H1 (cell line): ENCODE measurements at places on chromosomes 1 and 21. TPM values are rescaled to one million over a fixed set of nuclear protein-coding genes. Genes with fewer than 3 reads are reported as not detected.

Gene OR2L3
- not detected in 2 replicates for total RNA-seq

Gene SERPINC1
- total RNA-seq: not detected in 2 replicates

Gene NEGR1
- total RNA-seq: 1.2 and 1.3 TPM in 2 replicates

Gene BACE2
- 8.1 and 9.9 TPM in 2 replicates for total RNA-seq

Gene E2F2
- total RNA-seq: 6.1 and 7.0 TPM in 2 replicates

Gene KLHDC9
- 4.0 and 6.5 TPM in 2 replicates for total RNA-seq

Gene BLACAT1
- total RNA-seq: 3.5 and 3.8 TPM in 2 replicates

Gene KCNK1
- total RNA-seq: 10.8 and 11.9 TPM in 2 replicates

Gene DNAJC28
- total RNA-seq: 4.2 and 4.3 TPM in 2 replicates

- no peak for DNase-seq
These were observed 37.6 kb upstream of the BTG3 start for GRCh38 chr21:17650292-17650691.

DNA sequence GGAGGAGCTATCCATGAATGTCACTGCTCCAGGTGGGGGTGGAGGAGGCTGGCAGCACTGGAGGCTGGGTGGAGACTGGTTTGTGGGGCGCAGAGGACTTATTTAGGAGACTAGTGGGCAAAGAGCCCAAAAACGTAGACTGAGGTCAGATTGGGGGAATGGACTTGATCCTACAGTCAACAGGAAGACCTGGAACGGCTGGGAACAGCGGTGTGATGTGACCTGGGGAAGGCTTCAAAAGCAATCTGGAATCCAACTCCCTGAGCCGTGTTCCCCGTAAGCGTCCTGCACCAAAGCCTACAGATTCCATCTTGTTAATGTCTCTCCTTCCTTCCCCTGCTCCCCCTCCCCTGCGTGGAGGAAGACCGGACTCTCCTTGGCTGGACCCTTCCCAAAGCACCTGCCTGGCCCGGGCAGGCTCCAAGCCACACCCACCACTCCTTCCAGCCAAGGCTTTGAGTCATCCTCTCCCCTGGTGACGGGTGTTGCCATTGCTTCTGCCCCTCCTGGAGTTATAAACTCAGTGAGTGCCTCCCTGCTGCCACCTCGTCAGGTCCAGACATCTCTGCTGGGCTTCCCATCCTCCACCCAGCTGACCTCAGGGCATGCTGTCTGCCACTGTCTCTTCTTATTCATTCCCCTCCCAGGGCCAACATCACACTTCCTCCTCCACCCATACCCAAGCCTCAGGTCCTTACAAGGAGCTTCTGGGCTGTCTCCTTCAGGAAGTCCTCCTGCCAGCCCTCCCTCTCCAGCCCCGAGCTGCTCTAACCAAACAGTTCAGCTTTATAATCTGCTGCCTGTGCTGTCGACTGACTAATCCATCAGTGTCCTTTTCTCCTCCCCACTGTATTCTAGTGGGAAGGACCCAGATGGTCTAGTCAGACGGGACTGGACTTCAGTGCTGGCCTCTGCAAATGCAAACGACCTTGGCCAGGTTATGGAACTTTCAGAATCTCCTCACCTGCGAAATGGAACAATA lies 1.6 kb upstream of the CLSTN1 start:
- peak; percentile 59 for DNase-seq

DNA sequence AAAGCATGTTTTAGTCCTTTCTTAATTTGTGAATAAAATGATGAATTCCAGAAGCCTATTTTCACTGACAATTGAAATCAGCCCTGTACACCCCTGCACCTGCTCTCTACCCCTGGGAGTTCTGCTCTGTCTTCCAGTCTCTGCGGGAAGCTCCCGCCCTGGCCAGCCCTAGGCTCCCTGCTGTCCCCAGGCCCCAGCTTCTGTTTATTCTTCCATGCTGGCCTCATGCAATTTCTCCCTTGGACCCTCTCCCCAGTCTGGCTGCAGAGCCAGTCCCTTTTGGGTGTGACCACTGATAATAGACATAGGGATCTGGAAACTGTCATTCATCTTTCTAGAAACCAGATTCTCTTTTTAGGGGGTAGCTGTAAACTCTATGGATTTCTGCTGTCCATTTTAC lies 258.6 kb downstream of the GRIK3 start:
- DNase-seq: no peak

GRCh38 chr1:198228925-198229324 lies 72.1 kb downstream of the NEK7 start:
- no peak for DNase-seq

DNA sequence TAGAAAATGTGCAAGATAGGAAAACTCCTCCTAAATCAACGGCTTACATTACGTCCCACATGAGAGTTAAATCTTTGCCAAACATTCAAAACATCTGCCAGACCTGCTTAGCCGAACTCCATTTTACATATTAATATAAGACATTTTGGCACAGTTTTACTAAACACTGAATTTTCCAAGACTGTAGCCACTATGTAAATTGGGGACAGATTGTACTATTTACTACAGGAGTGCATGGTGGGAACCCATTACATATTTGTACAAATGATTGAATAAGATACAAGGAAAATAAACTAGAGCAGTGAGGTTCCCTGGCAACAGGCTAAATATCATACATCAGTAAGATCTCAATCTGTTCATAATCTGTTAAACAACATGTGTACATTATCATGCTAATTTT lies 1234.4 kb downstream of the KCNT2 start:
- DNase-seq: no peak

- peak; percentile 77 for DNase-seq
These were observed 457 bp downstream of the VAV3 start for GRCh38 chr1:107964336-107965109.

GRCh38 chr1:93768380-93768863 lies 86.8 kb upstream of the BCAR3 start:
- no peak for DNase-seq

- no peak for DNase-seq
These were observed 31.9 kb downstream of the GNPAT start for GRCh38 chr1:231272880-231273279.

GRCh38 chr1:63448731-63449246 lies 74.2 kb downstream of the ITGB3BP start:
- no peak for DNase-seq

DNA sequence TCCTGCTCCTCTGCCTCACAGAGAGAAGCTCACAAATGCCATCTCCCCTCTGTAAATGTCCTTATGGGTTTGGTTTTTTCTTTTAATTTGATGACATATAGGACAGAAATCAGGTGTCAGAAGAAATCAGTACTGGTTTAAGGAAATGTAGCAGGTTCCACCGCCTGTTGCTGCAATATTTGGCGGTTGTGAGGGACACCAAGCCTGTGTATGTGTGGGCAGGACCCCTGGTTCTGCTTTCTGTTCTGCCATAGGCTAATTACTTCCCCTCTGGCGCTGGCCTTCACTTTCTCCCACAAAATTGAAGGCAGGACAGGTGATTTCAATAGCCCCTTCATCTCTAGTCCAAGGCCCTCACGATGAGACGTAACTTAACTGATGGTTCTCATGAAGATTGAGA lies 69.2 kb downstream of the PRDM2 start:
- DNase-seq: no peak

DNA sequence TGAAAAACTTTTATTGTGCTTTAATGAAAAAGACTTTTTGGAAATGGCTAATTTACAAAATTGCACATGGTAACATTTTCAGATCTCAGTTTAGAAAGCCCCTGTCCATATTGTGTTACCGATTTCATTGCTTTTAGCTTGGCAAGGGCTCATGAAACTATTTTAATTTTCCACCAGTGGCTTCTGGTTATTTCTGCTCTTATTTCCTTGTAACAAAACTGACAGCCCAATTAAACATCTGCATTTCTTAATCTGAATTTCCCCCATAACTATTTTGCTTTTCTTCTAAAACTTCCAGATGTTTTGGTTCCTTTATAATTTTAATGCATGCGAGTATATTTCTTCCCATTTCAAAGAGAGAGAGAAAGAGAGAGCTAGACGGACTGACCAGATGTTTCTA lies 264.8 kb downstream of the PTPRC start:
- DNase-seq: no peak

DNA sequence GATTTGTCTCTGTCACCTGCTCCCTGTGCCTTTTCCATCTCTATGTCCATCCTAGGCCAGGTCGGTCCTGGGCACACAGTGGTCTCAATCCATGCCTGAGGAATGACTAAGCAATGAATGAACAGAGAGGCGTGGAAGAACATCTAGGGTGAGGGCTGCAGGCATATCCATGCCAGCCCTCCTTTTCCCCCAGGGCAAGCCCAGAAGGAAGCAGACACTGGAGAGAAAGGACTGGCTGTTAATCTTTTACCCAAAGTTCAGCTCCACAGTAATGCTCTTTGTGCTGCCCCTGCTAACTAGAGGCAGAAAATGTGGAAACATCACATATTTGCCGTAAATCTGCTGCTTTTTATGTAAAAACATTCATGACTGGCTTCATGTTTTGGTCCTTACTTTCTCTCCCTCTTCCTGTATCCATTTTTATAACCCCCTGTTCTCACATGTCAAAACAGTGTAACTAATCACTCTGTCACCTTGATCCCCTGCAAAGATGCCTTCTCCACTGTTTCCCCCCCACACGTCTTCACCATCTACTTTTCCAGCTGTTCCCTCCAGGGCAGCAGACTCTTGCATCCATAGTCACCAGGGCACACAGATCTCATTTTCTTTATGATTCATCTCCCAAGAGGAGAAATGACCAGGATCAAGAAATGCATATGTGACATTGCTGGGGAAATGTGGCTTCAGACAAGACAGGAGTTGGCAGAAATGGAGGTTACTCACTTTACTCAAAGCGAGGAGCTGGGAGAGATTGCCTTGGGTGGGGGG lies 166.4 kb upstream of the PROX1 start:
- DNase-seq: no peak

GRCh38 chr1:230281556-230281955 lies 144.6 kb downstream of the PGBD5 start:
- no peak for DNase-seq

DNA sequence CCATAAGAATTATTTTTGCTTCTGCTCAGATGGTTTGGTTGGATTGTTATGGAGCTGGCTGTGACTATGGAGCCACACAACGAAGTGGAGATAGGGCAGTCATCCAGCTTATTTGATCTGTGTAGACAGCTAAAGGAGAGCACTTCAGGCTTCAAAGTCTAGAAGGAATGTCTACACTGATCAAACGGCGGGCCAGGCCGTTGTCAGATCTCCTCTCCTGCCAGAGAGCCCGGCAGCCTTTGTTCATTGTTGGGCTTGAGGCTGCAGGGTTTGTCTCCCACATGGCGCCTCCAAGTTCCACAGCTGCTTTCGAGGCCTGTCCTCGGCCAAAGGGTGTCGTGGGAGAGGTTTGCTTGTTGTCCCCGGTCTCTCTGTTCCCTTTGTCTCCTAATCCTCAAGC lies 2.8 kb upstream of the STMN1 start:
- no peak for DNase-seq

DNA sequence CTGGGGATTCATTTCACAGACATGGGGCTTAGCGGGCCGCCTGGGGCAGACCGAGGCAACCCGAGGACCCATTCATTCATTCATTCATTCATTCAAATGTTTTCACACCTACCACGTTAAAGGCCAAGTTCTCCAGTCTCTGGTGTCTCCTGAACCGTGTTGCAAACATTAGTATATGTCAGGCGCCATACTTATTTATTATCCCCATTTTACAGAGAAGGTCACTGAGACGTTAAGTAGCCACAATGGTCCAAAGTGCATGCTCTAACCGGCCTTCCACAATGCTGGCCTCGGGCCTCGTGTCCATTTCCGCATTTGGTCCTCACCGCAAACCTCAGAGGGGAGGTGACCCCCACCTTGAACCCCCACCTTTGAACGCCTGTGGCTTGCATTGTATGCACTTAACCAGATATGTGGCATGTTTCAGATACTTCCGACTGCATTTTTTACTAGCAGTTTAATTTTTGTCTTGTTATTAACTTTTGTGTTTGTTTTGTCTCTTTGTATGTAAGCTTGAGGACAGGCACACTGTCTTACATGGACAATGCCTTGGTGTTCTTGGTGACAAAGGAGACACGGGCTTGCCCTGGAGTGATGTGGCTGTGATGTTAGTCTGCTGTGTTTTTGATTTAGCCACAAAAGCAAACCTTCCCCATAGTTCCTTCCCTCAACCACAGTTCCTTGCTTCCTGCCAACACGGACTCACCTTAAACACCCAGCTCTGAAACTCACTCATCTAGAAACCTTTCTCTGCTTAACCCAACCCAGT lies 1.2 kb upstream of the IFFO2 start:
- no peak for DNase-seq

- no peak for DNase-seq
These were observed 15.4 kb upstream of the TSPAN1 start for GRCh38 chr1:46159516-46159915.

GRCh38 chr1:64755361-64755760 lies 10.5 kb downstream of the RAVER2 start:
- no peak for DNase-seq

- DNase-seq: no peak
These were observed 64.9 kb upstream of the ARTN start for GRCh38 chr1:43868741-43869067.

DNA sequence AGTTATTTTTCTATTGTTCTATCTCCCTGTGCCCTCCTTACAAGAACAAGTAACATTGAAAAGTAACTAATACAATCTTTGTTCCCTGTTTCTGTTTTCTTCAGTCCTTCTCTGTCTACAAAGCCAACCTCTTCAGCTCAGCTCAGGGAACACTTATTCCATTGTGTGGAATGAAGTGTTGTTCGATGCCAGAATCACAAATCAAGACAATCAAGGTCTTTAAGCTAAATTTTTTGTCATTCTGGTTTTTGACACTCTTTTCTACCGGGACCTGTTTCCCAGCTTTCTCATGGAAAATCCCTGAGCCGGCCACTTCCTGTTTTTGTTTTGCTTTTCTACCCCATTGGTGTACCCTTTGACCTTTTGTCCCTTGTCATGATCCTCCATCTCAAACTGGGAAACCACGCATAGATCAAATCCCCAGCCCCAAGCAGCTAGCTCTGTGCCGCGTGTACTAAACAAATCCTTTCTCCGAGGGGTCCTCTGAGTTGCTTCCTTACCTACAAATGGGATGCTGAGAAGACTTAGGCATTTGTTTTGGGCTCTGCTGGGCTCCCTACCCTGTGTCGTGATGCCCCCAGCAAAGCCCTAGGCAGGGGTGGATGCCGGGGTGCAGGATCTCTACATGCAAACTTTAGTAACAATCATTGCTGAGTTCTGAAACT lies 141.8 kb downstream of the TOMM20 start:
- DNase-seq: no peak

DNA sequence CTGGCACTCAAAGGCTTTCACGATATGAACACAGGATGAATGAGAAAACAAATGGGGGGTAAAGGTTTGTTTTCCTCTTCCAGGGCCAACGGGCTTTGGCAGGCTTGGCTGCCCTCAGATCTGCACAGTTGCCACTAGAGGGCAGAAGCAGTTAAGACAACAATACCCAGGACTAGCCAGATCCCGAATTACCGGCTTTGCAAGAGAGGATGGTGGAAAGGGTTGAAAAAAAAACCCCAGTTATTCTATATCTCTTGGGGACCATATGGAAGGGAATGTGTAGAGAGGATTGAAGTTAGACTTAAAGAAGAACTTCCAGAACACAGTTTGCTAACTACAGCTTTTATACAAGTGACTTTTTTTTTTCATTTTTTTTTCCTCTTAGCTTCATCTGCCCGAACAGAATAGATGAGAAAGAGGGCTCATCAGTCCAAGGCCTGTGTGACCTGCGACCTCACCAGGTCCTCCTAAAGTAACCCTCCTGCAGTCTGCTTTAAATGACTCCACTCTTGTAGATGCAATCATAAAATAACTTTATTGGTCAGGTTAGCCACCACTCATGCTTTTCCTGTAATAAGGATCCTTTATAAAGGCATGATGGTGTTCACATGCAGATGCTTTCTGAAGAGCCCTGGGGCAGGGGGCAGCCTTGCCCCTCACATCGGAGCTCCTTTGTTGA lies 10.7 kb downstream of the FMOD start:
- no peak for DNase-seq

- no peak for DNase-seq
These were observed 24.5 kb upstream of the LRRC8C start for GRCh38 chr1:89608319-89608983.
